ENCODE measurements at places on chromosomes 6 and 20.

GRCh38 chr20:50477239-50477872, 32.8 kb upstream of the PTPN1 start:
- DNase-seq: no peak

DNA sequence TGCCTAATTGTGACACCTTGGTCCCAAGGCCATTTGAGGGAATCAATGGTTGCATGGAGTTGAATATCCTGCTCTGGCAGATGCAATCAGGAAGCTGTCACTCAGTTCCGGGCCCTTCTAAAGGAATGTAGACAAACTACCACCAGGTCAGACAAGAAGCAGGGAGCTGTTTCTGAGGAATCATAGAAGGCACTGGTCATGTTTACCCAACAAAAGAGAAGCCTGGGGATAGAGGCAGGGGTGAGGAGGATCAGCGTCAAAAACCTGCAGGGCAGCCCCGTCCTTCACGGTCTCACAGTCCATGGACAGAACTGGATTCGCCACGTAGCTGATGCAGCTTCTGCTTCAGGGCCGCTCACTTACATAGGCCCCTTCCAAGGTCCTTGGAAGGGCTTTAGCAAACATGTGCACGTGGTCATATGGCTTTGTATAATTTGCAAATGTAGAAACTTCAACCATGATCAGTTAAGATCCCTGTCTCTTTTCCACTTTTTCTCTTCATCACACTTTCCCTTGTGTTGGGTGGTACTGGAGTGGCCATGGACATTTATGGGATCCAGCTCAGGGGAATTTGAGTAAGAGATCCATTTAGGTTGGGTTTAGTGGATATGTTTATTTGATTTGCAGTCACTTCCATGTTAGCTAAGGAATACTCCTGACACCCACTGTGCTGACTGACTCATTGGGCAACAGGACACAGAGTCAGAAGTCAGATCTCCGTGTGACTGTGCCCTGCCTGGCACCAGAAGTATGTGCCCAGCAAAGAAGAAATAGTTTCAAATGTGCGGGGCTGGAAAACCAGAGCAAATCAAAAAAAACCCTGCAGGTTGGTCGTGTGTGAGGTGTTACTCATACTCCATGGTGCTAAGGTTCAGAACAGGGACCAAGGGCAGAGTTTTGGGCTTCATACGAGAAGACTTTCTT, 60.0 kb upstream of the ZFAND3 start:
- DNase-seq: no peak

DNA sequence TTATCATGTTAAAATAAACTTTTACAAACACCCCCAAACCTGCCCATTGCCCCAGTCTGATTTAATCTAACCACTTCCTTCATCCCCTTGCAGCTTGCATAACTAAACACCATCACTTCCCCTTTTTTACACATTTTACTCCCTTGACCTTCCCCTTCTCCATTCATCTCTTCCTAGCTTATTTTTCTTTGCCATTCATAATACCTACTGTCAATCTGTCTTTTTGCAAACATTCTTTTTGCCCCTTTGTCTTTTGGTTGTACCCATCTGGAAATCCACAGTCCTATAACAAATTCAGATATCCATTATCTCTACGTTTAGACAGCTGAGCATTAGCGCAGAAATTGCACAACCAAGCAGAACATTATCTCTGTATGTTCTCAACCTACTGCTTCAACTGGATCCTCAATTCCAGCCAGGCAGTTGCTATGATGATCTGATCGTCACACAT, 51.2 kb downstream of the C6orf52 start:
- DNase-seq: no peak

DNA sequence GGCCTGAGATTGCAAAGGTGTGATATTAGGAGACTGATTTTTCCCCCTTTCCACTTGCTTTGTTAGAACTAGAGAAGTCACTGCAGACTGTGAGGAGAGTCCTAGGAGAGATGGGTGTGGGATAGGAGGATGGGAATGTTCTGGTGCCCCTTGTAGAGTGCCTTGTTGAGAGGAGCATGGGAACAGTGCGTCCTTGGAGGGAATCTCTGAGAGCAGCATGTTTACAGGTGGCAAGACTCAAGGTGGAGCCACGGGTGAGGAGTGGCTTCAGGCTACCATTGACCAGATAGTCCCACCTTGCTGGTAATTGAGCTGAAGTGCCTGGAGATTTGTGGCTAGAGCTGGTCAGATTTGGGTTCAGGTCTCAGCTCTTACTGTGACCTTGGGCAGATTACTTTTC, 6.0 kb downstream of the PLCG1 start:
- DNase-seq: no peak

GRCh38 chr6:81487489-81487888, 265.0 kb downstream of the TENT5A start:
- DNase-seq: no peak

DNA sequence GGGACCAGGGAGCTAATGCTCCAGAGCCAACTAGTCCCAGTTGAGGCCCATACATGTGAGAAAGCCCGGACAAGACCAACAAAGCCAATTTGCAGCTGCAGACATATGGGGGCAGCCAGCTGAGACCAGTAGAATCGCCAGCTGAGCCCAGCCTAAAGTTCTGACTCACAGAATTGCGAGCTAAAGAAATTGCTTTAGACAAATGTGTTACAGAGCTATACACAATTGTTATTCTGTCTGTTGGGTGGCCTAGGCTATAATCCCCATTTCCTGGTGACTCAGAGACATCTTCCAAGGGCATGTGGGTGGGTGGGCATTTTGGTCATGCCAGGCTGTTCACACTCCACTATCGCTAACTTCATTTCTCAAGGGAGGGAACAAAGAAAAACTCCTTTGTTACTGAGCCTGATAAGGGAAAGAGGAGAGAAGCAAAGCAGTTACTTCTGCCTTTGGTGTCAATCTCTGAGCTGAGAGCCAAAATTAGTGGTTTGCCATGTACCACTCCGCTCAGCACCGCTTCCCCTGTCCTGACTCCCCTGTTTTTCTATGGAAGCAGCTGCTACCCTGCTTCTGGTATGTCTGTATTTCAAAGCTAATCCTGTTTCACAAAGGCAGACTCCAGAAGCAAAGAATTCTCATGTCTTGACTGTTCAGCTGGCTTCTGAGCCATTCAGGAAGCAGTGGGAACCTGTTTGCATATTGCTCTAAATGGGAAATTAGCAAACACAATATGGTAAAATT, 26.1 kb downstream of the SCP2D1 start:
- no peak for DNase-seq

GRCh38 chr20:63636752-63637628, 10.1 kb upstream of the GMEB2 start:
- DNase-seq: no peak

GRCh38 chr6:136347847-136348246, 58.2 kb upstream of the BCLAF1 start:
- DNase-seq: no peak

DNA sequence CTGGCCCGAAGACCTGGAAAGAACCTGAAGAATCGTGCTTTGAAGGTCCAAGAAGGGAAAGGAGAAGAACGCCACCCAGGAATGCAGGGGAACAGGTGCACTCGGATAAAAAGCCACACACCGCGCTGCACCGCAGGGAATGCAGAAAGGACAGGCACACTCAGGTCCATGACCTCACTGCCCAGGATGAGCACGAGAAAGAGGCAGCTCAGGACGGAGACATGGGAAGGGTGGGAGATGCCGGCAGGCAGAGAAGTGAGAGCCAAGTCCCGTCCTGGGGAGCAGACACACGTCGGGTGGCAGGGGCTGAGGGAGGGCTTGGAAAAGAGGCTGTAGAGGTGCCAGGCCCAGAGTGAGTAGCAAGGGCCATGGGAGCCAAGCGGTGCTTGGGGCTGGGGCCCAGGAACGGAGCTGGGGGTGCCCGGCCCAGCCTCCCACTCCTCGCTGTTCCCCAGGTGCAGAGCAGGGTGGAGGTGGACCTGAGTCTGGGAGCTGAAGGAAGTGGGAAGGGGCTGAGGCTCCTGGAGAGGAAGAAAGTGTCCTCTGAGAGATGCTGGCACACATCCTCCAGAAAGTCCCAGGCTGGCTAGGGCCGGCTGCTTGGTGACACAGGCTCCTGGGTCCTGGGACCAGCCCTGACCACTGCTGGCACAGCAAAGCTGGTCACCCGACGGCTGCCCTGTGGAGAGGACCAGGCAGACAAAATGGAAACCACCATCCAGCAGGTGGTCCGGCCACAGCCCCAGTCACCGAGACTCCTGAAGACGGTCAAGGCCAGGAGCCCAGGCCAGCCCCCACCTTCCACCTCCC, 91.3 kb downstream of the PSMB1 start:
- DNase-seq: no peak

- DNase-seq: no peak
Observed at GRCh38 chr6:153130515-153131036, 506 bp downstream of the RGS17 start.

- DNase-seq: no peak
Observed at GRCh38 chr6:134397676-134398075, 79.8 kb upstream of the SGK1 start.

DNA sequence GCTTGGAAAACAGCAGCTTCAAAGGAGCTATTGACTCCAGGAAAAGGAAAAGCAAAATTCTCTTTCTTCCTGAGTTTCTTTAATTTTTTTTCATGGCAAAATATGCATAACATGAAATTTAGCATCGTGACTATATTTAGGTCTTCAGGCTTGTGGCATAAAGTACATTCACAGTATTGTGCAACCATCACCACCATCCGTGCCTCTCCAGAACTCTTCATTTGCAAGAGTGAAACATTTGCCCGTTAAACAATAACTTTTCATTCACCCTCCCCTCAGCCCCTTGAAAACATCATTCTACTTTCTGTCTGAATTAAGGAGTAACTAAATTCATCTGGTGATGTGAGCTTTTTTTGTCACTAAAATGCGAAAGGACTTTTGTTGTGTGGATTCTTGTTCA, 251.7 kb downstream of the PHACTR1 start:
- no peak for DNase-seq

DNA sequence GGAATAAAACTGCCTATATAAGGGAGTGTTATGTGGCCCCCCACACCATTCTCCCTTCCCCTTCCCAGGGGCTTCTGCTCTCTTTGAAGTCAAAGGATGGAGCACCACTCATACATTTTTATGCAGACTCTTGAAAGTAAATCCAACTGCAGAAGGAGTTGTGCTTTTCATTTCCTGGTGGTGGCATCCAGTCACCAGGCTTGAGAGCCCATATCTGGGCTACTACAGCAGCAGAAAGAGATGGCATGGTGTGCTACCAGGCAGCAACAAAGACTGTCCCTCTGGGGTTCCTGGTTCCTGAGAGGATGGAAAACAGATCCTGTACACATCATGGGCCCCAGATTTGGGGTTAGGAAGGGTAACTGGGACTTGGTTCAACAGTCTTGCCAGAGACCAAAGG, 226.4 kb downstream of the CLIC5 start:
- no peak for DNase-seq

DNA sequence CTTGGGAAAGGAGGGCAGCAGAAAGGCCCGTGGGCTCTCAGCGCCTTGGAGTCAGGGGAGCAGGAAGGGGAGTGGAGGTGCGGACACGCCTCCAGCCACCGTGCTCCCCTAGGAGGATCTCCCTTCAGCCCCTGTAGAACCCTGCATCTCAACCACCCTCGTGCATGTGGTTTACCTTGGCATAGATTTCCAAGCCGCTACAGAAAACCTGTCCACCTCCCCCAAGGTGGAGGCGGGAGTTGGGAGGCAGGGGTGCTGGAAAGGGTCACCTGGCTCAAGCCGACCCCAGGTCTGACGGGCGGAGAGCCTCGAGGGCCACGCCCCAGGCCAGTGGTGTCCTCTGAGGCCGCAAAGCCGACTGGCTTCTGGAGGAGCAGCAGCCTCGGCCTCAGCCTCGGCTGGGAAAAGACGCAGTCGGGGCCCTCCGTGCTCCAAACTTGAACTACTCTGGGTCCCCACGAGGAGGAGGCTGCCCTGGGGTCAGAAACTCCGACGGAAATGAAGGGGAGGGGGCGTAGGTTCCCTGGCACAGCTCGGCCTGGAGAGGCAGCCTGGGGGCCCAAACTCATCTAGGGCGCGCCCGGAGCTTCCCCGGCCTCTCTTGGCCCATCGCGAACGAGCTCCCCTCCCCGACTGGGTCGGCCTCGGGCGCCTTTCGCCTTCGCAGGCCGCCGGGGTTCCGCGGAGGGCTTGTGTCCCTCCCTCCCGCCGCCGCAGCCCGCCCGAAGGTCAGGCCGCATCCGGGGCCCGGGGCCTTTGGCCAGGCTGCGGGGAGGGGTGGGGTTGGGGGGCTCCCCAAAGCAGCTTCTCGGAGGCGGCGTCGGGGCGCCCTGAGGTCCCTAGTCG, 6.3 kb upstream of the FOXF2 start:
- DNase-seq: no peak

DNA sequence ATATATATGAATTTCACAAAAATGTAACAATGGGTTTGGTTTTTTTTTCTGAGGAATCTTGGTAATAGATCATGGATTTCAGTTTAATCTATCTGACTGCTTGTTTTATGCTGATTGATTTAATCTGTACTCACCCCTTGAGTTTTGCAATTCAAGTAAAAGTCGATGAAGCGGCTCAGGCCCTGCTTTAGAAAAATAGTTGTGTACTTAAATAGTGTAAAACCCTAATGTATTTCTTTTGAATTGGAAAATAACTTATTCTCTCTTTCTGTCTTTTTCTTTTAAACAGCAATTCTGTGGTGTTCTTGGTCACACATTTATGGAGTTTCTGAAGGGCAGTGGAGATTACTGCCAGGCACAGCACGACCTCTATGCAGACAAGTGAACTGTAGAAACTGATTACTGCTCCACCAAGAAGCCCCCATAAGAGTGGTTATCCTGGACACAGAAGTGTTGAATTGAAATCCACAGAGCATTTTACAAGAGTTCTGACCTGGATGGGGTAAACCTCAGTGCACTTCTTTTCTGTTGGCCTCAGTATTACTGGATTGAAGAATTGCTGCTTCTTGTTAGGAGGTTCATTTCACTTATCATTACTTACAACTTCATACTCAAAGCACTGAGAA, 4.0 kb downstream of the LOC128125822 start:
- DNase-seq: no peak

DNA sequence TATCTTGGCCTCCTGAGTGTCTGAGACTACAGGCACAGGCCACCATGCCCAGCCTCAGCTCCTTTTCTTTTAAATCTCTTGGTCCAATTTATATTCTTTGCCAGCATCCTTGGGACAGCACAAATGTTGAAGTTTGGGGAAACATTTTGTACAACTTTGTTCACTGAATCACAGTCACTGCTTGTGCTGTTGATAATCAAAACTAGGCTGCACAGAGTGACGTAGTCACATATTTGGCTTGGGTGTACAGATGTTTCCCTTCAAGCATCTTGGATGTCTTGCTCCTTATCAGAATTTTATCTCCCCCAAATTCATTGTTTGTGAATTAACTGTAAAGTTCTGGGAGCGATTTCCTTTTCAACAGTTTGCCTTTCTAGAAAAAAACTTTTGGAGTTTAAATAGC, 17.9 kb downstream of the CARMIL1 start:
- DNase-seq: no peak

- DNase-seq: peak; percentile 9
Observed at GRCh38 chr20:25623225-25623735, 534 bp downstream of the NANP start.

DNA sequence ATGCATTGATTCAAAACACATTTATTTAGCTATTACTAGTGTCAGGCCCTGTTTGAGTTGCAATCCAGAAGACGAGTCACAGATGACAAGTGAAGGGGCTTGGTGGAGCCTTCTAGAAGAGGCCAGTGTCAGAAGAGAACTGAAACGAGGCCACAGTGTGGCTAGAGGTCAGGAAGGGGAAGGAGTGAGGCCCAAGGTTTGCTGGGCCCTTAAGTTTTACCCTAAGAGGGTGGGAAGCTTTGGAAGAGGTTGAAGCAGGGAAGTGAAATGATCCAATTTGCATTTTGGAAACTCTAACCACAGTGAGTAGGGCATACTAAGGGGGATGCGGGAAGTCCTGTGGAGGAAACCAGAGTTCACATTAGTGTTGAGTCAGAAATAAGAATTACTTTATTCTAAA, 25.0 kb downstream of the TTK start:
- no peak for DNase-seq
